ENCODE measurements at places on chromosomes 11 and 22. TPM values are rescaled to one million over a fixed set of nuclear protein-coding genes. Genes with fewer than 3 reads are reported as not detected.

OR10D3 gene
- not detected for total RNA-seq

ACRV1 gene
- not detected for total RNA-seq

HTR3B gene
- total RNA-seq = not detected

MOGAT2 gene
- not detected for total RNA-seq

FXYD6 gene
- 1.7 TPM for total RNA-seq

MMP10 gene
- not detected for total RNA-seq

DNA sequence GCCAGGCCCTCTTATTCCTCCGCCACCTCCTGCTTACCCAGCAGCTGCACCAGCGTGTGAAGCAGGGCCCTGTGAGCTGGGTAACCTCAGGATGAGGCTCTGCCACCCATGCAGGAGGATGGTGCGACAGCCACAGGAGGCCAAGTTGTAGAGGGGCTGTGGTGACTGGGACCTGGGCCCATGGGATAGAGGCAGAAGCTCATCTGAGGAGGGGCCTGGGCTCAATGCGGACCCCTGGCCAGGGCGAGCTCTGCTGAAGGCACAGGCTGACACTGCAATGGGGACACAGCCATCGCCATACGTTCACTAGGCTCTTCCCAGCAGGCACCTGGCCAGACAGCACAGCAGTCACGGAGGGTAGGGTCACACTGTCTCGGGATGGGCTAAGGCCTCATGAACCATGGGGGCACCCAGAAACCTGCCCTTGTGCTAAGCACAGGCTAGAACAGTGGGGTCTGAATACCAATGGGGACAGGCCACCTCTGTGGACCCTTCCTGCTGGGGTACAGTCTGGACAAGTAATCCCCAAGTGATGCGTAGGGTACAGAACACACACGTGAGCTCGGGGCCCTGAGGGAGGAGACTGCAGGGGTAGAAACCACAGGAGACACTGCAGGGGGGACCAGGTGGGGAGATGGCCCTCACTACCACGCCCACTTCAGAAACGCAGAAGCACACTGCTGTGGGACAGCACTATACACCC is 35.3 kb downstream of the GNB1L start:
- no peak for DNase-seq

DNA sequence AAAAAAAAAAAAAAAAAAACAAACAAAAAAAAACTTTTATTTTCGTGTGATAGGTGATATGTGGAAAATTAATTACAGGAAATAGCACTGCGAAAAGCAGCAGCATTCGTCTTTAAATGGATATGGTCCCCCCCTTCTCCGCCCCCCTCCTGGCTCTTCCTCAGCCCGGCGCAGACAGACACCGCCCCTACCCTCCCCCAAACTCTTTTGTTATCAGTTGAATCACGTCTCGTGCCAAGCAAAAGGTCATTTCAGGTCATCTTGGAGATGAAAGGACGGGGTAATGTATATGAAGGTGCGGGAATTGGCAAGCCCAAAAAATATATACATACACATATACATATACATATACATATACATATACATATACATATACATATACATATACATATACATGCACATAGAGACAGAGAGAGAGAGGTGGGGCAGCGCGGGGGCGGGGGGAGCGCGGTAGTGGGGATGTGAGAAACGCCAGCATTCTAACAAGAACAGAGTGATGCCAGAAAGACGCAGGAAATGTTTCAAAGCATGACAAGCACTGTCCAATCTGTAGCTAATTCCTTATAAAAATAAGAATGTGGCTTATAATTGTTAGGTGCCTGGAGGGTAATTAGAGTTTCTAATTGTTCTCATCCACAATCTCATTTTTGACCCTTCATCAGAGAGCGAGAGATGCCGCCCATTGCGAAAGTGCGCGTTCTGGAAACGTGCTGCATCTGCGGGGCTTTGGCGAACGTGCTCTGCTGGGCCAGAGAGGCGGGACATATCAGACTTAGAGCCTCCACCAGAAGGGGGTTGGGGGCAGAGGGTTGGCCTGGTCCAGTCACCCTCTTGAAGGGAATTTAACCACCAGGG is 214.5 kb upstream of the UBASH3B start:
- DNase-seq = peak; percentile 25

GRCh38 chr11:64448599-64449380 is 89.8 kb downstream of the RPS6KA4 start:
- peak; percentile 87 for DNase-seq

- DNase-seq = peak; percentile 57
Observed at GRCh38 chr11:69066122-69067112, 17.7 kb downstream of the TPCN2 start.

DNA sequence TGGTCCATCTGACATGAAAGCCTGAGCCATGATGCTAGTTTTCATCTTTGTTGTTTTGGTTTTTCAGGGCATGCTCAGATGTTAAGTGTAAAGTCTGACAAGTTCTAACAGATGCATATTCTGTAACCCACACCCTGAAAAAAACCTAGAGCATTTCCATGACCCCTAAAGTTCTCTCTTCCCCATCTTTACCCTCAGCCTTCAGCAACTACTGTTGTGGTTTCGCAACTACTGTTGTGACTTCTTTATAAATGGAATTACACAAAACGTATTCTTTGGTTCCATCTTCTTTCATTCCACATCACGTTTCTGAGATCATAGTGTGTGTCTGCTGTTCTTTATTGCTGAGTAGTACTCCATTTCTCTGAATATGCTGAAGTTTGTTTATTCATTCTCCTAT is 65.1 kb upstream of the LDLRAD3 start:
- no peak for DNase-seq

DNA sequence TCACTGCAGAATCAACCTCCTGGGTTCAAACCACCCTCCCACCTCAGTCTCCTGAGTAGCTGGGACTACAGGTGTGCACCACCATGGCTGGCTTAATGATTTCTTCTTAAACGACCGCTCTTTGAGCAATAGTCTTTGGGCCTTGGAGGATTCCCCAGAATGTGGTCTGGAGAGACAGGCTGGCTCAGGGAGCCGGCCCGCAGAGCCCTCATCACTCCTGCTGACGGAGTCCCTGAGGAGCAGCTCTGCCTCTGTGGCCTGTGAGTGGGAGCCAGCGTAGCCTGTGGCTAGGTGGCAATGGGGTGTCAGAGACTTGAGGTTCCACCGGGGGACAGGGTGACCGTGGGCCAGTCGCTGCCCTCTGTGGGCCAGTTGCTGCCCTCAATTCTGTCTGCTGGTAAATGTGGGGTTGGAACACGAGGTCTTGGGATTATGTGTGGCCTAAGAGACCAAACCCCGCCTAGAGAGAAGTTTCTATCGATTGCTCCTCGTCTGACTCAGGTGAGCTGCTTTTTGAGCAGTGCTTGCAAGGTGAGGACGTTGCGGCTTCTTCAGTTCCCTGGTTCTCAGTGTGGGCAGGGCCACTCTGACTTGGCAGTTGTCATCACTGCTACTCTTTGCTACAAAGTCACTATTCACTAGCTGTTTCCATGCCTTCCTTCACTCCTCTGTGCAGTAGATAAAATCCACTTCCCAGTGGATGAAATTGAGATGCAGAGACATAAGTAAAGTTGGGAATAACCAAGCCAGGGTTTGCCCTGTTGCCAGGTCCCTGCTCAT is 124.8 kb upstream of the NECTIN1 start:
- no peak for DNase-seq

DNA sequence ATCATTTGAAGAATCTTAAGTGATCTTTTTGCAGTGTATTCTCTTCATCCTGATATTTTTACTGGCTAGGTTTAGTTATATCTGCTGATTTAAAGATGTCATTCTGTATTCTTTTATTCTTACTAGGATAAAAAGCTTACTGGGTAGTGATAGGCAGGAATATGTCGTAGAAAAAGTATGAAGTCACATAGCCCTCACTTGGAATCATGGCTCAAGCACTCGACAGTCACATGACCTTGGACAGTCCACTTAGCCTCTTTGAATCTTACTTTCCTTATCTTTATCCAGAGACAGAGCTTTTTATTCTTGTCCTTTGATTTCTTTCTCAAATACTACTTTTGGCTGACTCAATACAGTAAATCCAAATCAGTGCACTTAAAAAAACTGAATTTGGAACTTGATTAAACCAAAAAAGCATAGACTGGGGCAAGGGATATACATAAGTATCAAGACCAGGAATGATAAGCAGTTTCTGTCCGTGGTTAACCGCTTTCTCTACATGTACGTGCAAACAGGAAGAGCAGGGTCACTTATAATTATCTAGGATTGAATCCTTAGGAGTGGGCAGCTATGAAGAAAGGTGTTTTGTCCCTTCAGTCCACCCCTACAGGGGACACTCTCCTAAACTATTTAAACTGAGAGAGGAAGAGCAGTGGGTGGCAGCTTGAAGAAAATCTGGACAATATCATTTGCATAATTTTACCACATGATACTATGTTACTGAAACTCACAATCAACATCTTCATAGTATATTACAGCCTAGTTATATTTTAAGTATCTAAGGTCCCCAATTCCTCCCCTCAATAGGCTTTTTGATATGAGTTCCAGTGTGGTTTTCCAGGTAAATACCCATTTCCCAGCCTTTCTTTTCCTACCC is 8.0 kb downstream of the MMP7 start:
- no peak for DNase-seq

DNA sequence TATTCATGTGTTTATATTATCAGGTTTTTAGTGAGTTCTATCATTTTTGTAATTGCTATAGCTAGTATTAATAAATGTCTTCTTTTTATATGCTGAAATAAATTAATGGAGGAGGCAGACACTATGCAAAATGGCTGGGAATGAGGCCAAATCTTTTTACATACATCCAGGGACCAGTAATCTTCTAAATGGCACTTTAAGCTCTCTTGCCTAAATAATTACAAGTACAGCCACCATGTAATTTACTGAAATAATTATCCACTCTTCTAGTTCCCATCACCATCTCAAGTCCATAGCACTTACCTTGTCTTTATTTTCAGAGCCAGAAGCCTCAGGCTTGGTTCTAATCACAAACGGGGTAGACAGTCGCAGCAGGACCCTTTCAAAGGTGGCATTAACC is 79.1 kb downstream of the GUCY1A2 start:
- no peak for DNase-seq

DNA sequence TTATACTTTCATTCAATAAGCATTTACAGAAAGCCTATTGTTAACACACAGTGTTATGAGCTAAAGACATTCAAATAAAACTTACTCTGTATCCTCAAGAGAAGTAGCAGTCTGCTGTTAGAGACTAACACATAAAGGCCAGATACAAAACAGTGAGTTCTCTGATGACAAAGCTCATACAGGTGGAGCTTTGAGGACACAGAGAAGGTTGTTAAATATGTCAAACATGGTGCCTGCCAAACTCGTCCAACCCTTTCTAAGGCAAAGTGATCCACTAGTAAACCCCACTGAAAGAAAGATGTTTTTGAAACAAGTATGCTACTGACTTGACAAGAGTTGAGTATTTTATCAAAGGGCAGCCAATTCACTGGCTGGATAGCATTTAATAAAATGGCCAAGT is 70.1 kb downstream of the C2CD3 start:
- no peak for DNase-seq

- peak; percentile 20 for DNase-seq
Observed at GRCh38 chr11:32796425-32796824, 2.0 kb upstream of the CCDC73 start.
